Stimulated activated CD4-positive, alpha-beta T cell treated with anti-CD3 and anti-CD28 coated beads, Interleukin-15, amount 100 ng/mL, for 1 hour (primary cell): ENCODE measurements at places on chromosomes 5 and 9.

- DNase-seq, result no peak
These were observed 177.6 kb upstream of the MVB12B start for GRCh38 chr9:126148994-126149393.

DNA sequence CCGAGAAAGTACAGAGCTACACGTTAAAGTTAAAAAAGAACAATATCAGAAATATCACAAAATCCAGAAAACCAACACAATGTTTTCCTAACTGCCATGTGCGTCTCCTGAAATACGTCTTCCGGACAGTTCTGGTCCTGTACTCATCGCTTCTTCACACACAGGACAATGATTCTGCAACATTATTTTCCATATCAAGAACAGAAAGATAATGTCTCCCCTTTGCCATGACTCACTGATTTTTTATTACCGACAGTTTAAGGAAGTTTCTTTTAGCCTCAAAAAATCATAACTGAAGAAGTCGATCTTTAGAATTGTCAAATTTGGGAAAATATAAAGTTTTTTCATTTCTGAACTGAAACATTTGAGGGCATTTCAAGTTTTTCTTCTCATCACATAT is 2.5 kb downstream of the TBC1D9B start:
- DNase-seq, result no peak

DNA sequence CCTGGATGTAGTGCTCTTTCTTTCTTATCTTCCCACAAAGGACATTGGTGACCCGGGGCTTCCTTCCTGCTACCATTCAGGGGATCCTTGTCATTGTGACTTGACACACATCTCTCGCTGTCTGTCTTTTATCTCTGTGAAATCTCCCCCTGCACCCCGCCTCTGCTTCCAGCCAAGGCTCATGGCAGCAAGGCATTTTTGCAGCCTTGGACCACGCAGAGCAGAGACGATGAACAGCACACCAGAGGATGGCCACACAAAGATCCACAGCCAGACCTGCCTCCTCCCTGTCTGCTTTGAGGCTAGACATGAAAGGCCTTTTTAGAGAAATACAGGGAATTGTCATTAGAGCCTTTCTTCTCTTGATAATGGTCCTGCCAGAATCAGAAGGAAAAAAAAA is 549.1 kb downstream of the CDK5RAP2 start:
- no peak for DNase-seq

DNA sequence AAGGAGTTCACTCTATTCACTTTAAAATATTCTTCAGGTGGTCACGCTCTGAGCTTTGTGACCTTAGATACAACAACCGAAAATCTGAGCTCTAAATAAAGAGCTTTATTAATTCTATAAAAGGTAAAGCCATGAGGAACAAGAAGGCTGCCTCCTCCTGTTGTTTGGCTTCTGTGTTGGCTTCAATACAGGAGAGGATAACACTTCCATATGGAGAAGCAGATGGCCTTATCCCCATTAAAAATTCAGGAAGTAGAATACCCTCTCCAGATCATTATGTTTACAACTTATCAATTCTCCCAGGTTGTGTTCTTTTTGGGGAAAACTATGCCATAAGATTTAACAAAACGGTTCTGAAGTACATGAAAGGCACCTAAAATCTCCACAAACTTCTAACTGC is 128.4 kb downstream of the TTC39B start:
- DNase-seq, result no peak

DNA sequence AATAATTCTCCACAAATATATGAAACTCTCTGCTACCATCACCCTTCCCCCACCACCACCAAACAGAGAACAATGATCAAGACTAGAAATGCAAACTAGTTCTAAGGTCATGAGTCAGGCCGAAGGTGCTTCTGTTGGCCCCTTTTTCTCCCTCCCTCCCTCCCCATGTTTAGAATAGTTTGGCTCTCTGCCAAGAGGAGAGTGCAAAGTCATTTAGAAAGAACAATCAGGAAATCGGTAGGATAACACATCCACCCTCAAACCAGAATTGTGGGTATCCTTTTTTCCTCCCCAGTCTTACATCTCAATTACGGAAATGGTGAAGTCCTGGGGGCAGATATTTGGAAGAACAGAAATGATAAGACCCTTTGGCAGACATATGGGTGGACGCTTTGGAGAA is 170.1 kb downstream of the SLF1 start:
- DNase-seq, result no peak
